Transverse colon (tissue), 4 donors: ENCODE measurements at places on chromosomes 4 and X.

- no peak for DNase-seq
These were observed 112.0 kb downstream of the C4orf51 start for GRCh38 chr4:145791988-145792387.

GRCh38 chr4:24032371-24032989, 142.6 kb upstream of the PPARGC1A start:
- DNase-seq = peak; percentile 8

DNA sequence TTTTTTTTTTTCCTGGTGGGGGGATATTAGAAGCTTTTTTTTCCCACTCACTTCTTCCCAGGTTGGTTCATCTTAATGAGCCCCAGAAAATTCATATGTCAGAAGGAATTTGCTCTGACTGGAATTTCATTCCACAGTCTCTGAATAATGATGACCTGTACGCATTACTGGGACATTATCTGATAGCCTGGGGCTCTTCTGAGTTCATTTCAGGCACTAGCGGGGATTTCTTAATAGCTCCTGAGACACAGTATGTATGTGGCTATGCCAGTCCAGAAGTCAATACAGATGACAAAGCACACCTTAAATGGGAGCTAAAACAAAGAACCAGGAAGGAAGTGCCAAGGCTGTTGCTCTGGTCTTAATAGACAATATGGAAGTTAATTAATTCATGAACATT, 295.2 kb upstream of the IGFBP7 start:
- no peak for DNase-seq

GRCh38 chr4:53840643-53841042, 223.8 kb downstream of the CHIC2 start:
- no peak for DNase-seq

GRCh38 chr4:122205687-122206086, 53.6 kb downstream of the BLTP1 start:
- no peak for DNase-seq

DNA sequence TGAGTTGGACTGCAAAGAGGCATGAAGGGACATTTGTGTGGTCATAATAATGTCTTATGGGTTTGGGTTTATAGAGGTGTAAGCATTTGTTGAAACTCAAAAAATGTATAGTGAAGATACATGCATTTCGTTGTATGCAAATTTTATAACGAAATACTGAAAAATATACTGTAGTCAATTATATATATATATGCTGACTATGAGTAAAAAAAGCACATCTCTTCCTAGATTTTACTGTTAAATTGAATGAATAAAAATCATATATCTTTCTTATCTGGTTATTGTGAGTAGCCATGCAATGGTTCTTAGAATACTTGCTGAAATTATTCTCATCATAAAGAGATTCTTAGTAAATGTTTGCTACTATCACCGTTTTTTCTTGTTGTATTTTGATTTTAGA, 34.5 kb downstream of the UGT2B10 start:
- DNase-seq = no peak

GRCh38 chr4:86938771-86939520, 4.1 kb downstream of the AFF1 start:
- no peak for DNase-seq
